ENCODE measurements at places on chromosomes 7 and 10. TPM values are rescaled to one million over a fixed set of nuclear protein-coding genes. Genes with fewer than 3 reads are reported as not detected.

The GSDME gene
- 3.1 TPM for total RNA-seq

The AFAP1L2 gene
- total RNA-seq: 5.0 TPM

The DYNC1I1 gene
- total RNA-seq: not detected

The SFTPA2 gene
- not detected for total RNA-seq

The HABP2 gene
- total RNA-seq: not detected

The TMEM270 gene
- total RNA-seq: not detected

The COL26A1 gene
- not detected for total RNA-seq

The ZNF425 gene
- total RNA-seq: 1.0 TPM

The EPHA1 gene
- 28.2 TPM for total RNA-seq

The TRIM74 gene
- total RNA-seq: 1.6 TPM

The HYCC1 gene
- total RNA-seq: 49.7 TPM

The PLPP4 gene
- not detected for total RNA-seq

The CTAGE4 gene
- 1.0 TPM for total RNA-seq

The STAM gene
- total RNA-seq: 23.1 TPM

The SH3PXD2A gene
- total RNA-seq: 16.0 TPM

DNA sequence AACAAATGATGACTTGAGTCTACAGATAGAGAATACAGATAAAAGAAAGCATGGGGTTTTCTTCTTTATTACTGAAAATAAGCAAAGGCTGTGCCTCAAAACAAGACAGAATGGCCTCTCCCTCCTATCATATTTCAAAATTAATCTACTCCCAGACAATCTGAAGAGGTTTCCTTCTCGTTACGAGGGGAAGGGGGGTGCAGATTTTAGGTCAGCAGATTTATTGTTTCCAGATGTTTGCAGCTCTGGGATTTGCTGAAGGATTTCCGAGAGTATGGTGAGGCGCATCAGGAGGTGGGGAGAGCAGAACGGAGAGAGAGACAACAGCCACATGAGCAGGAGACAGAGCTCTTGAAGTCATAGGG is 89.8 kb downstream of the KIAA1549 start:
- no peak for DNase-seq

DNA sequence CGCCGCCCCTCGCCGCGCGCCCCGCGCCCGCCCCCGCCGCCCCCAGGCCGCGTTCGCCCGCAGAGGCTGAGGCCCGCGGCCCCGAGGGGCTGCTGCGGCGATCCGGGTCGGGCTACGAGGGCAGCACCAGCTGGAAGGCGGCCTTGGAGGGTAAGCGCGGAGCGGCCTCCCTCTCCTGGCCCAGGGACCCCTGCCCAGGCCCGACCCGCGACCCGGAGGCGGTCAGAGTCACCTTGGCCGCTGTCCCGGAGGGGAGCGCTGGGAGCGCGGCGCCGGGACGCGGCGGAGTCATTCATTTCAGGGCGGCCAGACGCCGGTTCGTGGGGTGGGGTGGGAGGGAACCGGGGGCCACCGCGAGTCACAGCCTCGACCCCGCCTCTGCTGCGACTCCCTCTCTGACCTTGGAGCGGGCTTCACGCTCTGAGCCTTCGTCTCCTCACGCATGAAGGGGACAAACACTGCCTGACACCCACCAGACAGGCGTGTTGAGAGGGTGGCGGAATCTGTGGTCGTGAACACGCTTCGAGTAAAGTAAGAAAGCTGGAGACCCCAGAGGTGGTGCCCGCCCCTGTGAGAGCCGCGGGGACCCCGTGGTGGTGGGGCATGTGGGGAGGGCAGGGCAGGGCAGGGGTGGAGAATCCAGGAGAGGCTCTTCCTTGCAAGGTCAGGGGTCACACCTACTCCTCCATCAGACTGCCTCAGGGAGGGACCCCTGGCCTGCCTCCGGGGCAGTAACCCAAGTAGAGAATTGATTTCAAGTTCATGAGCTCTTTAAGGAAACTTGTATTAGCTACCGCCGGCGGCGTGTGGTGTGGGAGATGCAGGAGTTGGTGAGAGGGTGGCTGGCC is 707 bp downstream of the CLEC2L start:
- DNase-seq: no peak

- no peak for DNase-seq
These were observed 57.3 kb downstream of the MAPK8 start for GRCh38 chr10:48363617-48364355.

DNA sequence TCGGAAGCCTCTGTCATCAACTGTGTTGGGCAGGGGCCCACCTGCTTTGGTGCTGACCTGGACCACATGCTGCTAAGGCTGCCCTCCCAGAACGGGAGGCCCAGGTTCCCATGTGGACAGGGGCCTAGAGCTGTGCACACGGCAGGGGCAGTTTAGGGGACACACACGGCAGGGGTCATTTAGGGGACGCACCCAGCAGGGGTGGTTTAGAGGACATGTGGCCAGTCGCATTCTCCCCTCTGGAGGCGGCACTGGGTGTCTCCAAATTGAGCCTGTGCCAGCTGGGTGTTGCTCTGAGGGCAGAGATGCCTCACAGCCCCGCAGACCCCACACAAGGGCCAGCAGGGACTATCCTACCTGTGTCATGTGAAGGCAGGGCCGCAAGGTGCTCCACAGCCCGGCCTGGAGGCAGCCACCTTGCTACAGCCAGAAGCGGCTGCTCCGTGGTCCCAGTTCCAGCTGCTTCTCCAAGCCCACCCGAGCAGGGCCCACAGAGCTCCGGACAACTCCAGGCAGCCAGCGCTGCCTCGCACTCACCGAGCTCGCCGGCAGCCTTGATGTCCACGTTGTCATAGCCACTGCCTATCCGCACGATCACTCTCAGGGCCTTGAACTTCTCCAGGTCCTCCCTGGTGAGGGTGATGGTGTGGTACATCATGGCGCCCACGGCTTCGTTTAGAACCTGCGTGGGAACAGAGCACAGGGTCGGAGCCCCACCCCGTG is 60.7 kb downstream of the ZRANB1 start:
- DNase-seq: peak; percentile 16

GRCh38 chr7:135685306-135686084 is 23.2 kb downstream of the STMP1 start:
- DNase-seq: no peak

DNA sequence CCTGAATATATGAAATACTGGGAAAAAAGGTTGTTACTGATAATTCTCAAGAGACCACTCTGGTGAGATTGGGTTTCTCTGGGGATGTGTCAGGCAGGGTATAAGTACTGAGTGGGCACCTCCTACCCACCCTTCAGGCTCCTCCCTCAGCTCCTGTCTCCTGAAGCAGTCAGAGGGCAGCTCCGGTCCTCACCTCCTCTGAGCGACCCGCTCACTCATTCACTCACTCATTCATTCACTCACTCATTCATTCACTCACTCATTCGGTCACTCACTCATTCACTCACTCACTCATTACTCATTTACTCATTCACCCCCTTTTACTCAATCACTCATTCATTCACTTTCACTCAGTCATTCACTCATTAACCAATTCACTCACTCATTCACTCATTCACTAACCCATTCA is 6.9 kb upstream of the PFKP start:
- no peak for DNase-seq

- DNase-seq: peak; percentile 16
These were observed 13.6 kb downstream of the TBATA start for GRCh38 chr10:70771311-70772194.

DNA sequence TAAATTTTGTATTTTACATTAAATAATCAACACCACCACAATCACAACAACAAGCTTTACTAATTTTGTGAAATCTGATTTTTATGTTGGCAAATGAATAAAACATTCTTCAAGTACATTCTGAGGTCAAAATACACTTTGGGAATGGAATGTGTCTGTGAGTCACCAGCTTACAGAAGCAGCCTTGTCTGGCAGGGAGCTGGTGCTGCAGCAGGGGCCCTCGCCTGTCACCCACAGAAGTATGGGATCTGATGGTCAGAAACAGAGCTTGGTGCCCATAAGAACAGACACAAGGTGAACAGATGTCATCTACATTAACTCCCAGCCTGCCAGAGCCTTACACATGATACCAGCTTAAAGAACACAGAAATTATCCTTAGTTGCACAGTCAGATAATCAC is 496.9 kb downstream of the CCSER2 start:
- no peak for DNase-seq

- DNase-seq: no peak
These were observed 4.0 kb downstream of the UNC5B start for GRCh38 chr10:71216363-71216695.

- no peak for DNase-seq
These were observed 323.8 kb downstream of the DPP6 start for GRCh38 chr7:154375956-154376355.

GRCh38 chr10:103080891-103081581 is 112.0 kb downstream of the NT5C2 start:
- no peak for DNase-seq

DNA sequence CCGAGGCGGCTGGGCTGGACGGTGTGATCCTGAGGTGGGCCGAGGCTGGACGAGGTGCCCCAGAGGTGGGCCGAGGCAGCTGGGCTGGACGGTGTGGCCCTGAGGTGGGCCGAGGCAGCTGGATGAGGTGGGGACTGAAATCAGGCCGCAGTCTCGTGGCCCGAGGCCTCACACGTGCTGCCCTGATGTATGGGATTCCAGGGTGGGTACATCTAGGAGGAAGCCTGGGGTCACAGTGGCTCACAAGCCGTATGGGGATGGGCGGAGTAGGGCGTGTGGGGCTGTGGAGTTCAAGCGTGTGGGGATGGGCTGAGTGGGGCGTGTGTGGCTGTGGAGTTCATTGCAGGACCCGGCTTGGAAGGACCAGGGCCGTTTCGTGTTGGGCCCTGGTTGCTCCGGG is 12.5 kb upstream of the NKX6-2 start:
- DNase-seq: no peak

- DNase-seq: no peak
These were observed 372.2 kb upstream of the NRG3 start for GRCh38 chr10:81502677-81503359.

DNA sequence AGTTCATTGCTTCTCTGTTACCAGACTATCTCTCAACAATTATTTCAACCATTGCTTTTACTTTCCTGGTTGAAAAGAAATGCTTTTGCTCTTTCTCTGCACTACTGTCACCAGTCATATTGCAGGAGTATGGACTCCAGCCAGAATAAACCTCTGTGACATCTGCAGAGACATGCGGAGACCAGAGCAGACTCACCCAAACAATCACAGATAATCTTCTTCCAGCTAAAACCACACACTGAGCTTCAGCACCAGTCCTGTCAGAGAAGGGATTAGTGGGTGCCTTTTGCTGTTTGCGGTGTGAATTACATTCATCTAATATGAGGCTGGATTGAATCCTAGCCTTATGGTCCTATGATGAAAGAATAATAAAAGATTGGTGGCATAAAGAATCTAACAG is 258.6 kb downstream of the CNTNAP2 start:
- DNase-seq: no peak

DNA sequence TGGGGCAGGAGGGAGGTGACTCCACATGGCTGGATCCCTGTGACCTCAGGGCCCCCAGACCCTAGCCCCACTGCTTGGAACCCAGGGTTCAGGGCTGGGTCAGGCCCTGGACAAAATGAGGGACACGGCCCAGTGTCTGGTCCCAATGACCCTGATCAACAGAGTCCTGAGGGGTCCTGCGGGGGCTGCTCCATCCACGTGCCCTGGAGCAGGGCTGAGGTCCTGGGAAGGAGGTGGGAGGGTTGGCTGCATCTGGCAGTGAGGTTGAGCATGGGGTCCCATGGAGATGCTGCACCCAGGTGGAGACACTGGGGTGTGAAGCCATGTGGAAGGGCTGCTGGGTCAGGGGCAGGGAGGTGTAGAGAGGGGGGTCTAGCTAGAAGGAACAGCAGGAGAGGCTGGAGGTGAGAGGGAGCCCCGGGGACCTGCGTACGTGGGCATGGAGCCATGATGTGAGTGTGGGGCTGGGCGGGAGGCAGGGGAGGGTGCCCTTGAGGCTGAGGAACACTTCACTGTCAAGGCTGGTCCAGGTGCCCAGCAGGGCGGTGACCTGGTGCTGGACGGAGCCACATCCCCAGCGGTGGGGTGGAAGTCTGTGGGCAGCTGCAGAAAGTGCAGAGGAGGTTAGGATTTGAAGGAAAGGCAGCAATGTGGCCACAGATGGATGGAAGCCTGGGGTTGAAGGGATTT is 604 bp downstream of the SCART1 start:
- no peak for DNase-seq

GRCh38 chr7:146736446-146737190 is 620.0 kb downstream of the CNTNAP2 start:
- no peak for DNase-seq

DNA sequence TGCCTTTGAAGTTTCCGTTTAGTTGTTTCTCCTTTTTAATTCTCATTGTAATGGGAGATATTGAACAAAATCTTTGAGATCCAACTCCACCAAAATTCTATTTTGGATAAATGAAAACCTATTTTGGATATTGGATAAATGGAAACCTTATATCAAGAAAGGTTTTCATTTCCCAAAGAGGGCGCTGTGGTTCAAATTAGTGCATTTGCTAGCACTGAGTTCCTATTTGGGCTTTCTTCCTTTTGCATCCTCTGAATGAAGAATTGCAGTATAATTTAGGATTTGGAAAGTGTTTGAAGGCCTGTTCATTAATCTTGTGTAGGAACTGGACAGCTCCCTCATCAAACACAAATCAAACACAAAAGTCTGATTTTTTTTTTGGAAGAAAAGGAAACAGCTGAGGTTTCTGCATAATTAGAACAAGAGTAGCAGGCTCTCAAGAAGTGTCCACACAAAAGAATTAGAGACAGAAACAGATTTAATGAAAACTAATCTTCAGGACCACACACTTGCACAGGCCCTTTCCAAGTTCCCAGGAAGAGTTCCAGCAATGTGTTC is 80.8 kb upstream of the KLF14 start:
- no peak for DNase-seq

- DNase-seq: no peak
These were observed 328.1 kb downstream of the KCNMA1 start for GRCh38 chr10:77309509-77309908.

GRCh38 chr7:98831641-98832221 is 38.1 kb downstream of the TMEM130 start:
- peak; percentile 47 for DNase-seq

DNA sequence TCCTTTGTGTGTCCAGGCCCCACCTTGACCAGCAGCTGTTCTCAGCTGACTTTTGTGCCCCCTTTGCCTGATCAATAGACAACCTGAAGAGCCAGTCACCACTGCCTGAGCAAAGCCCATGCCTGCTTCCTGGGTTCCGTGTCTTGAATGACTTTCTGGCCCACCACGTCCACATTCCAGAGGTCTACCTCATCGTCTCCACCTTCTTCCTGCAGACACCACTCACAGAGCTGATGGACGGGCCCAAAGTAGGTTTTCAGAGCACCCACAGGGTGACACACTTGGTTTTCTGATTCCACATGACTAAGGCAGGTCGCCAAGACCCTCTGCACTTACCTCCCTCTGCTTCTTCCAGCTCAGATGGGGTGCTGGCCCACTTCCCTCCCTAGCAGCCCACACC is 126.8 kb downstream of the WDFY4 start:
- DNase-seq: no peak
